Aorta (tissue), 5 donors: ENCODE measurements at places on chromosomes 3 and 15. TPM values are rescaled to one million over a fixed set of nuclear protein-coding genes. Genes with fewer than 3 reads are reported as not detected.

DNA sequence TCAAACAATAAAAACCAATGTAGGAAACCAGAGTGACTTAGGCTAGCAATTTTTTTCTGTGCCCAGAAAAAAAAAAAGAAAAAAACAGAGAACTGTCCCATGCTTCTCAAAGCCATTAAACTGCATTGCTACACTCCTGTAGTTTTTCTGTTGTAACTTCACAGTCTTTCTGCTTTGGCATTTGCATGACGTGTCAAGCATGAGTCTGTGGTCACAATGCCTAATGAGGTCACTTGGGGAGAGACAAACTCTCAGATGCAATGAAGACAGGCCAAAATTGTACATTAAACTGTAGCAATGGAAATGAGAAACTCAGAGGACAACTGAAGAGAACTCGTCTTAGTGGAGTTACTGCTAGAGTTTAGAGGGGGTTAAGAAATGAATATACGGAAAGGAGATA lies 30.8 kb downstream of the CCDC80 start:
- DNase-seq, result no peak

- no peak for DNase-seq
These were observed 439.0 kb downstream of the NTRK3 start for GRCh38 chr15:87817553-87817952.

GRCh38 chr3:66404903-66405700 lies 95.7 kb downstream of the LRIG1 start:
- DNase-seq, result no peak

DNA sequence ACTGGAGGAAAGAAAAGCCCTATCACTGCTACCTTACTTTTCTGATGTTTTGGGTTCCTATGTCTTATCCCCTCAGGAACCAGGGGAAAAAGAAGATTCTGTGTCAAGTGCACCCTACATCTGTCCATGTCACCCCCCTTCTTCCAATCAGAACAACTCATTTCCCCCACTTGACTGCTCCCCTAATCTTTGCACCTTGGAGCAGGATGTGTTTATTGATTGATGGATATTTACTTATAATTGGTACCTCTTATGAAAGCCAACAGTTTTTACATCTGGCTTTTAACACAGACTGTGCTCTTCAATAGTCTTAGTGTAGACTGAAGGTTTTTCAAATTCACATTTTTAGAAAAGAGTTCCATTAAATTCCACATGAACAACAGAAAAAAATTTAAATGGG lies 33.3 kb downstream of the LIPC start:
- DNase-seq, result no peak

GRCh38 chr15:65372787-65373067 lies 5.1 kb downstream of the IGDCC3 start:
- DNase-seq, result no peak

KNL1 gene
- total RNA-seq, result 1.6 TPM

DNA sequence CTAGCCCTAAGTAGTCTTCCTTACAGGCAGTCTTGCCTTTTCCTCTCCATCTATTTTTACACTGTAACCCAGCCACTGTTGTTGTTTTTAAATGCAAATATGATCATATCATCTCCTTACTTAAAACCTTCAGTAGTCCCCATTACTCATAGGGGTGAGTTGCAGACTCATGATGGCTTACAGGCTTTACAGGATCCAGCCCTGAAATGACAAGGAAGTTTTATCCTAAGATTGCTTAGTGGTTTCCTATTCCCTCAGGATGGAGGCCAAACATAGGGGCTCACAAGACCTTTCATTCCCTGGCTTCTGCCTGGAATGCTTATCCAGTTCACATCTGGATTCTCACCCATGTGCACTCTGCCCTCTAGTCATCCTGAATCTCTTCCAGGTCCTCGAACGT lies 27.7 kb upstream of the PCOLCE2 start:
- DNase-seq, result no peak

DNA sequence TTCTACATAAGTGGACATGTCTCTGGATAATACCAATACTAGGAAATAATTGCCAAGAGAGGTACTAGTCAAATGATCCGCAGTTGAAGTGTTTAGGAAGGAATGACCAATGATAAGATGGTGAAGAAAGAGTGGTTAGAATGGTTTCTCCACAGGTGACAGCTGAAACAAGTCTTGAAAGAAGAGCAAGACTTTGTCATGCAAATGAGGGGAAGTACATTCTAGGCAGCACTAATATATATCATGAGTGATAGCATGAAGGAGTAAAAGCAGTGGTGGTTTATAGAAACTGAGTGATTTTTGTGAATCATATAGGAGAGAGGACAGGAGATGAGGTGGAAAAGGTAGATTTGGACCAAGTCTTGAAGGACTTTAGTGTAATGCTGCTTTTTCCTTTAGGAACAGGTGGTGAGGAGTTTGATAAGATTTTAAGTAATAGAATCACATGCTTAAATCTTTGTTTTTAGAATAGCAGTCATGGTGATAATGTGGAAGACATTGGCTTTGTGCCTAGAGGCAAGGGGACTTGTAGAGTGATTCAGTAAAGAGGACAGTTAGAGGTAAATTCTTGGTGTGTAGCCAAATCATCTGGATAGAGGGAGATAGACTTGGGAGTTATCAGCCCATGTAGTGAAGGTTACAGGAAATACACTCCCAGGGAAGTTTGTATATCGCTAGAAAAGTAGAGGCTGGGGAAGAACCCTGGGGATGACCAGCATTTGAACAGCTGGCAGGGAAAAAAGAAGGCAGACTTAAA lies 31.9 kb downstream of the SLMAP start:
- no peak for DNase-seq

GRCh38 chr15:95868970-95869369 lies 461.5 kb upstream of the NR2F2 start:
- DNase-seq, result no peak
